ENCODE measurements at places on chromosomes 3 and 15. TPM values are rescaled to one million over a fixed set of nuclear protein-coding genes. Genes with fewer than 3 reads are reported as not detected.

Gene CGNL1
- total RNA-seq = 7.2 TPM

DNA sequence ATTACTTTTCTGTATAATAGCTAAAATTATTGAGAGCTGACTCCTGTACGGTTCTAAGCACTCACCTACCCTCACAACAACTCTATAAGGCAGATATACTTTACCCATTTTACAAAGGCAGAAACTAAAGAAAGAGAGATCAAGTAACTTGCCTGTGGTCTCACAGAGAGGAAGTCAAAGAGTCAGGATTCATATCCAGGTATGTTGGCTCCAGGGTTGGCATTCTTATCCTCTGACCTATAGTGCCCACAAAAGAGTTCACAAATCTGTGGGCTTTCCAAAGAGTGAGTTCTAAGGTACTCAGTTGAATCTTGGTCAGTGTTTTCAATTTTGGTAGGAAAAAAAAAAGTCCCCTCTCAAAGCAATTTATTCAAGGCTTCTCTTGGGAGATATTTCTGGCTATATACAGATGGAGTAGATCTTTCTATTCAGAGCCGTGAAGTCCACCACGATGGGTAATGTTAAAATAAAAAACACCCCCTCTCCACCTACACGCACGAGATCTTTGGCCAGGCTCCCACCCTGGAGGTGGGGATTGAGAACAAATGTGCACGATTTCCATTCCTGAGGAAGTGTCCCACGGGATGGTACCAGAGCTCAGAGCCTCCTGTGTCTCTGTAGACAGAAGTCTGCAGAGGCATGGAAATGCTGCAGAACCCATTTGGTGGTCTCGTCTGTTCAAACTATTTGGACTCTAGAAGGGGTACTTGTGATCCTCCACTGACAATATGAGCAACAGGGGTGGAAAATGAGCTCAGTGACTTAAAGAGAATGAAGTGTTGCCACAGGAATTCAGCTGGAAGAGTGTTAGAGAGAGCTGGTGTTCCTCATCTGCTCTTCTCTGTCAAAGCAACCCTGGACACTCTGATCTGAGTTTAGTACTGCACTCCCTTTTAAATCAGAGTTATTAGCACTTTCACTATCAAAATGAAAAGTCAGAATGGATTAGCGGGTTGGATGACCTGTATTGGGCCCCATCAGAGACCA lies 212.1 kb upstream of the EIF1B start:
- no peaks in the 10 kb centered on the region for H3K36me3 ChIP-seq
- H3K27me3 ChIP-seq = no peaks in the 10 kb centered on the region
- H3K4me3 ChIP-seq = no peak overlapping the region
- peaks cover 6% of the 10 kb centered on the region for H3K4me1 ChIP-seq
- H3K27ac ChIP-seq = no peak overlapping the region

DNA sequence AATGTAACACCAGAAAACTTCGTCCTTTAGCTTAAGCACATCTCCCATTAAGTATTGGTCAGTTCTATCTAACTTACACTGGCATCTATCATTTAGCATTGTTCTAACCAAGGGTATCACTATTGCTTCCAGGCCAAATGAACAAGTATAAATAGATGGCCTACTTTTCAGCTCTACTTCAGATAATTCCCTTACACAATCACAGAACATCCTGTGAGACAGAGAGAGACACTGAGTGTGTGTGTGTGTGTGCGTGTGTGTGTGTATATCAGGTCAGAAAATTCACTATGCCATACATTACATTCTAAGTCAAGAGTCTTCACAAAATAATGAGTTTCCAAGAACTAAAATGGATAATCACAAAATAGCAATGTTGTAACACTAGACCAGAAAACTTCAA lies 39.1 kb downstream of the SCAPER start:
- no peaks in the 10 kb centered on the region for H3K36me3 ChIP-seq
- H3K27me3 ChIP-seq = no peaks in the 10 kb centered on the region
- H3K4me1 ChIP-seq = peaks cover 14% of the 10 kb centered on the region
- no peak overlapping the region for H3K27ac ChIP-seq

GRCh38 chr15:50767332-50767861 lies 1.9 kb upstream of the SPPL2A start:
- H3K36me3 ChIP-seq = no peaks in the 10 kb centered on the region
- no peak for DNase-seq
- no peak overlapping the region for H3K4me3 ChIP-seq
- H3K27me3 ChIP-seq = no peaks in the 10 kb centered on the region

All from sigmoid colon (tissue), 7 donors.